ENCODE measurements at places on chromosomes 2 and 18.

- H3K27me3 ChIP-seq, result no peaks in the 10 kb centered on the region
- H3K36me3 ChIP-seq, result no peaks in the 10 kb centered on the region
- no peak for DNase-seq
- no peak overlapping the region for H3K4me3 ChIP-seq
- H3K4me1 ChIP-seq, result no peaks in the 10 kb centered on the region
Observed at GRCh38 chr18:10401521-10401920, 52.9 kb upstream of the APCDD1 start.

- peaks cover 27% of the 10 kb centered on the region for H3K36me3 ChIP-seq
- DNase-seq, result no peak
- no peak overlapping the region for H3K27ac ChIP-seq
- no peaks in the 10 kb centered on the region for H3K27me3 ChIP-seq
- H3K4me1 ChIP-seq, result no peaks in the 10 kb centered on the region
Observed at GRCh38 chr2:171547256-171547655, 25.0 kb downstream of the CYBRD1 start.

- no peaks in the 10 kb centered on the region for H3K4me1 ChIP-seq
- no peaks in the 10 kb centered on the region for H3K27me3 ChIP-seq
- H3K36me3 ChIP-seq, result no peaks in the 10 kb centered on the region
Observed at GRCh38 chr18:41617647-41618046, 337.4 kb upstream of the PIK3C3 start.

- no peaks in the 10 kb centered on the region for H3K4me1 ChIP-seq
- DNase-seq, result no peak
- no peak overlapping the region for H3K27ac ChIP-seq
- H3K27me3 ChIP-seq, result no peaks in the 10 kb centered on the region
Observed at GRCh38 chr2:68721482-68722101, 13.0 kb upstream of the ARHGAP25 start.

GRCh38 chr2:48709096-48710034 is 46.2 kb downstream of the LHCGR start:
- DNase-seq, result no peak
- no peak overlapping the region for H3K4me3 ChIP-seq
- no peaks in the 10 kb centered on the region for H3K27me3 ChIP-seq
- no peaks in the 10 kb centered on the region for H3K36me3 ChIP-seq

- H3K36me3 ChIP-seq, result no peaks in the 10 kb centered on the region
- no peak overlapping the region for H3K27ac ChIP-seq
- no peak overlapping the region for H3K4me3 ChIP-seq
- DNase-seq, result no peak
Observed at GRCh38 chr2:172819943-172820342, 84.3 kb downstream of the RAPGEF4 start.

- no peak overlapping the region for H3K27ac ChIP-seq
- no peak overlapping the region for H3K4me3 ChIP-seq
- H3K27me3 ChIP-seq, result no peaks in the 10 kb centered on the region
- no peaks in the 10 kb centered on the region for H3K4me1 ChIP-seq
- H3K36me3 ChIP-seq, result no peaks in the 10 kb centered on the region
Observed at GRCh38 chr2:23449413-23449812, 64.4 kb downstream of the KLHL29 start.

GRCh38 chr2:99865818-99866676 is 276.3 kb downstream of the AFF3 start:
- no peak overlapping the region for H3K4me3 ChIP-seq
- H3K4me1 ChIP-seq, result no peaks in the 10 kb centered on the region
- no peak for DNase-seq
- no peaks in the 10 kb centered on the region for H3K36me3 ChIP-seq

DNA sequence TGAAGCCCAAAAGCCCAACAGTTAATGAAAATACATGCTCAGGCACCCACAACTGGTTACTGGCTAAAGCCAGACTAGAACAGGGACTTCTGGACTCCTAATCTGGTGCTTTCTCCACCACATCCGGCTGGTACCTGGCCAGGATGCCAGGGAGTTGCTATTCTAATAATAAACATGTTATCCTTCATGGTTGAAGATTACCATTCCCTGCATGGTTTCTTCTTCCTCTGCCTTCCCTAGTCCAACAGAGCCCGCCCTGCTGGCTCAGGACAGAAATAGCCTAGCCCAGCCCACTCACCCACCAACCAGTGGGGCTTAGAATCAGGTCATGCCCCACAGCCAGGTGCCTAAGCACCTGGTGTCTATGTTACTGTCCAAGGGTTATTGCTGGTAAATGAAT is 184.2 kb downstream of the TMEM247 start:
- H3K4me3 ChIP-seq, result no peak overlapping the region
- no peaks in the 10 kb centered on the region for H3K36me3 ChIP-seq
- H3K27me3 ChIP-seq, result no peaks in the 10 kb centered on the region
- no peak for DNase-seq

DNA sequence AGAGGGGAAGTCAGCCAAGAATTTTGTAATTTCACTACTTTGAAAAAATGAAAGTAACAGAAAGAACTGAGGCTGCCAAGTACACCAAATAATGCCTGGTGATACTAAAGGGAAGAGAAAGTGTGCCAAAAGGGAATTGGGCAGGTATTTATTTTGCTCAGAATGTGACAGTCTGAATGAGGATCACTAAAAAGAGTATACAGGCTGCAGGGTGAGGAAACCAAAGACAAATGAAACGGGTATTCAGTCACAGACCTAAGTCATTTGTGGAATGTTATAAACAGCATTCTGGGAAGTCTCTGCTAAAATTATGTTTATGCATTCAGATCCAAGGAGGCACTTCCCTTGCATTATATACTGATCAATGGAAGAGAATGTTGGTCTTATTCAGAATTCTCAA is 418.6 kb upstream of the SLC39A10 start:
- H3K36me3 ChIP-seq, result no peaks in the 10 kb centered on the region
- no peak overlapping the region for H3K27ac ChIP-seq
- DNase-seq, result no peak
- H3K4me3 ChIP-seq, result no peak overlapping the region

DNA sequence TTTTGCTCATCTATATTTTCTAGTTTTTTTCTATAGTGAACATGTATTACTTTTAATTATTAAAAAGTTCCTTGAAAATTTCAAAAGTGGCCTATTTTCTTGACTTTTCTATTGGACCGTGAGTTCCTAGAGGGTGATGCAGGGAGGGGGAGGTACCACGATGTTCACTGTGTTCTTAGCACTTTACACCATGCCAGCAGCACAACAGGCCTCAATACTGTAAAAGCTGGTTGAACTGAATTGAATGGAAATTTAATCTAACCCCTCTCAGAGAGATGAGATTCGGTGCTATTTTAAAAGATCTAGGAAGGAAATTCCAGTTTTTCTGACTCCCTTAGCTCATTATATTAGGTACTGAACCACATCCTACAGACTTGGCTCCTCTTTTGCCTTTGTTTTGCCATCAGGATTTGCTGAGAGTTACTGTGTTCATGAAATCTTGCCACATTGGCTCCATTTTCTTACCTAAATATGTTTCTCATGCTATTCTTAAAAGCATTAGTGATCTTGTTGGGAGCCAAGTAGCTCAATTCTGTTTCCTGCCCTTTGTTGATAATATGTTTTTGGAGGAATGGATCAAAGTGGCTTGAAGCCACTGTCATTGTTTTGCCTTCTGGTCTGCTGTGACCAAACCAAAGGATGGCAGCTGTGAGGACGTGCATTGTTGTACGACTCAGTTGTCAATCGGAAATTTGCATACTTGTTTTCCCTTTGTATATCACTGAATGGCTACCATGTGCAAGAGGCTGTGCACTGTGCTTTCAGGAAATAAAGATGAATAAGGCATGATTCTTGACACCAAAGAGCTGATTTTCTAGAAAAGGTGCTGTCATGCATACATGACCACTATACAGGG is 25.3 kb downstream of the MYO1B start:
- H3K4me1 ChIP-seq, result peaks cover 29% of the 10 kb centered on the region
- no peak for DNase-seq
- no peak overlapping the region for H3K4me3 ChIP-seq
- H3K36me3 ChIP-seq, result no peaks in the 10 kb centered on the region
- no peaks in the 10 kb centered on the region for H3K27me3 ChIP-seq

- no peak overlapping the region for H3K4me3 ChIP-seq
- no peaks in the 10 kb centered on the region for H3K4me1 ChIP-seq
- H3K36me3 ChIP-seq, result no peaks in the 10 kb centered on the region
- no peak for DNase-seq
Observed at GRCh38 chr18:47280121-47280520, 28.7 kb upstream of the SKOR2 start.

DNA sequence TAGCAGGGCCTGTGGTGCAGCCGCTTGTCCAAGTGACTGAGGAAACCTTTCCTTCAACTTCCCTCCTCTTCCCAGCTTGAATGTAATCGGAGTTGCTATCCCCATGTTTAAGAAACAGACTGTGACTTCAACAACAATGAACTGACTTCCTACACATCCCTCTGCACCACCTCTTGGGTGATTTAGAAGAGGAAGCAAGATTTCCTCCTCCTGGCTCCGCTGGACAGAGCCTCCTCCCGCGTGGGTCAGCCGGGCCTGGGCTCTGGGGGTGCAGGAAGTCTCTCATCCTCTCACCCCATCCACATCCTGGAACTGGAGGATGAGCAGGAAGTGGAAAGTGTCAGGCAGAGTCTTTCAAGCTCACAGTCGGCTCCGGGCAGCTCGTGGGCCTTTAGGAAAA is 84.3 kb downstream of the GATA6 start:
- H3K27me3 ChIP-seq, result no peaks in the 10 kb centered on the region
- no peaks in the 10 kb centered on the region for H3K36me3 ChIP-seq
- peaks cover 4% of the 10 kb centered on the region for H3K4me1 ChIP-seq

GRCh38 chr2:186497928-186498327 is 11.9 kb downstream of the ZC3H15 start:
- peaks cover 40% of the 10 kb centered on the region for H3K36me3 ChIP-seq
- no peak for DNase-seq
- H3K4me1 ChIP-seq, result no peaks in the 10 kb centered on the region
- no peak overlapping the region for H3K27ac ChIP-seq

- no peak overlapping the region for H3K27ac ChIP-seq
- H3K4me1 ChIP-seq, result no peaks in the 10 kb centered on the region
- no peak for DNase-seq
- no peak overlapping the region for H3K4me3 ChIP-seq
Observed at GRCh38 chr2:150517951-150518680, 30.6 kb upstream of the RND3 start.

DNA sequence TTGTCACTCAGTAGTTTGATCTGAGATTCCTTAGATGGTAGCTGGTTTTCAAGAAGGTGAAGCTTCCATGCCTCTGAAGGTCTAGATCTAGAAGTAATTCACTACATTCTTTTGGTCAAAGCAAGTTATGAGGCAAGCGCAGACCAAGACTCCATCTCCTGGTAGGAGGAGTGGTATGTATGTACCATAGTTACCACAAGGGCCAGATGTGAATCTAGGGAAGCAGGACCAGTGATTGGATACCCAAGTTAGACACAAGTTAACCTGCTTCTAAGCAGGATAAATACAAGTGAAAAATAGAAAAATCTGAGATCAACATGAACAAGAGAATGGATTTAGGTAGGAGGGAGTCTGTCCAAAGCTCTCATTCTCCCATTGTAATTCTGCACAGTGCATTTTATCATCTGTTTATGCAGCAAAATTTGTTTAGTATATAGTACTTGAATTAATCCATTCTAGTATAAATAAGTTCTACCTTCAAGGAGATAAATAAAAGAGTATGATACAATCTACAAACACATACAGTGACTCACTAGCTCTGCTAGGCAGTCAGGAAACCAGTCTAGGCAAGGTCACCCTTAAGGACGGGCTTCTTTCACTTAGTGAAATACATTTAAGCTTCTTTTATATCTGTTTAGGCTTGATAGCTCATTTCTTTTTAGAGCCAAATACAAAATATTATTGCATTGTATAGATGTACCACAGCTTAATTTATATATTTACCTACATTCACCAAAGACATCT is 14.2 kb upstream of the DOCK10 start:
- no peak overlapping the region for H3K27ac ChIP-seq
- DNase-seq, result no peak
- H3K27me3 ChIP-seq, result no peaks in the 10 kb centered on the region
- H3K4me1 ChIP-seq, result no peaks in the 10 kb centered on the region
- no peaks in the 10 kb centered on the region for H3K36me3 ChIP-seq

- no peak for DNase-seq
- H3K36me3 ChIP-seq, result no peaks in the 10 kb centered on the region
- H3K4me3 ChIP-seq, result no peak overlapping the region
- no peaks in the 10 kb centered on the region for H3K4me1 ChIP-seq
Observed at GRCh38 chr2:163719331-163719730, 16.5 kb downstream of the FIGN start.

GRCh38 chr2:149885946-149886345 is 298.4 kb upstream of the MMADHC start:
- H3K36me3 ChIP-seq, result no peaks in the 10 kb centered on the region
- no peak overlapping the region for H3K27ac ChIP-seq
- DNase-seq, result no peak
- H3K4me1 ChIP-seq, result no peaks in the 10 kb centered on the region
- H3K27me3 ChIP-seq, result no peaks in the 10 kb centered on the region

GRCh38 chr2:102190430-102191107 is 3.7 kb downstream of the IL1RL2 start:
- H3K36me3 ChIP-seq, result no peaks in the 10 kb centered on the region
- no peak overlapping the region for H3K4me3 ChIP-seq
- no peaks in the 10 kb centered on the region for H3K4me1 ChIP-seq
- H3K27me3 ChIP-seq, result peaks cover 6% of the 10 kb centered on the region
- no peak for DNase-seq
- no peak overlapping the region for H3K27ac ChIP-seq

DNA sequence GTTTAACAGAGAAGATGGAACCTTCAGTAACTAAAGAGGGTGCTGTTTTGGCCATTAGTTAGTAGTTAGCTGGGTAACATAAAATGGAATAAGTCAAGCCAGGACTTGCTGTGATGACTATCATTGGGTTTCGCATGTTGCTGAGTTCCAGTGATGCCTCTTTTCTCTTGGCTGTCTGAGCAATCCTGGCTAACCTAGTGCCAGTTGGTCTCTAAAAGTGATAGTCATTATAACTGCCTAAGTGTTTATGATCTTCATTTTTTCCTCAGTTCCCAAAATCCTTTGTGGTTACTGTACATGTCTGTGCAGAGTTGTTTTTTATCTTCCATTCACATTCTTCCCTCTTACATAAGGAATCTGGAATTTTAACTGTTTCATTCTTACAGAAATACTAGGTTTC is 33.4 kb downstream of the WDR43 start:
- no peaks in the 10 kb centered on the region for H3K27me3 ChIP-seq
- H3K27ac ChIP-seq, result no peak overlapping the region
- no peak for DNase-seq
- peaks cover 68% of the 10 kb centered on the region for H3K36me3 ChIP-seq
- no peak overlapping the region for H3K4me3 ChIP-seq
- H3K4me1 ChIP-seq, result no peaks in the 10 kb centered on the region
